ENCODE measurements at places on chromosomes 6 and 20.

DNA sequence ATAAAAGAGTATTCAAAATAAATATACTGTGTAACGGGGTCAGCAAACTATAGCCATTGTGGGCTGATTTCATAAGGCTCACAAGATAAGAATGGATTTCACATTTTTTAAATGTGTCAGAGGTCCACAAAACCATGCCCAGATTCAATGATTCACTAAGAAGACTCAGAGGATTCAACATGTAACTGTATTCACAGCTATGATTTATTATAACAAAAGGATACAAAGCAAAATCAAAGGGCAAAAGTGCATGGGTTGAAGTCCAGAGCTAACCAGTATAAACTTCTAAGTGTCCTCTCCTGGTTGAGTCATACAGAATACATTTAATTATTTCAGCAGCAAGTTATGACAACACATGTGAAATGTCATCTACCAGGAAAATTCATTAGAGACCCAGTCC lies 49.2 kb downstream of the TBC1D32 start:
- no peak for DNase-seq

DNA sequence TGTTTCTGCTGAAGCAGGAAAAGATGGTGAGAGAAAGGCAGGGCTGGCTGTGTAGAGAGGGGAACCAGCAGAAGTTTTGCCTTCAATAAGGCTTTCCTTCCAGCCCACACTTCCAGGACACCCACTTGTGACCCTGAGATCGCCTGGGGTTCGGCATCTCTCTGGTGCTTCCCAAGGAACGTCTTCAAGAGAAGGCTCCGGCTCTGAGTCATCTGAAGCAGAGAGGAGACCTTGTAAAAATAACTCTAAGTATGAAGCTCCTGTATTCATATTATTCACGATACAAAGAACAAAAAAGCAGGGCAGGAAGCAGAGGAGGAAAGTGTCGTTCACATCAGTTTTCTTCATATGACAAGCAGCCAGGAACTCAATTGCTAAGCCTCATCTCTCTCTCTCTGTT lies 95.4 kb upstream of the MRPS10 start:
- no peak for DNase-seq

GRCh38 chr6:90581146-90581545 lies 5.7 kb downstream of the MAP3K7 start:
- no peak for DNase-seq

- DNase-seq = peak; percentile 60
These were observed 76.3 kb downstream of the CDK19 start for GRCh38 chr6:110738899-110739365.

- DNase-seq = peak; percentile 85
These were observed 36.3 kb downstream of the RNF146 start for GRCh38 chr6:127302728-127303660.

DNA sequence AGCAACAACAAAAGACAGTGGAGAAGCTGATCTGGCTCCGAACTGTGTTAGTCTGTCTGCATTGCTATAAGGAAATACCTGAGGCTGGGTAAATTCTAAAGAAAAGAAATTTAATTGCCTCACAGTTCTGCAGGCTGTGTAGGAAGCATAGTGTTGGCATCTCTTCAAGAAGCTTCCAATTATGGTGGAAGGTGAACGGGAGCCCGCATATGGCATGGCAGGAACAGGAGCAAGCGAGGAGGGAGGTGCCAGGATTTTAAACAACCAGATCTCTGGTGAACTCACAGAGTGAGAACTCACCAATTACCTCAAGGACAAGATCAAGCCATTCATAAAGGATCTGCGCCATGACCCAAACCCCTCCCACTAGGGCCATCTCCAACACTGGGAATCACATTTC lies 293.5 kb downstream of the SMOC2 start:
- DNase-seq = no peak

DNA sequence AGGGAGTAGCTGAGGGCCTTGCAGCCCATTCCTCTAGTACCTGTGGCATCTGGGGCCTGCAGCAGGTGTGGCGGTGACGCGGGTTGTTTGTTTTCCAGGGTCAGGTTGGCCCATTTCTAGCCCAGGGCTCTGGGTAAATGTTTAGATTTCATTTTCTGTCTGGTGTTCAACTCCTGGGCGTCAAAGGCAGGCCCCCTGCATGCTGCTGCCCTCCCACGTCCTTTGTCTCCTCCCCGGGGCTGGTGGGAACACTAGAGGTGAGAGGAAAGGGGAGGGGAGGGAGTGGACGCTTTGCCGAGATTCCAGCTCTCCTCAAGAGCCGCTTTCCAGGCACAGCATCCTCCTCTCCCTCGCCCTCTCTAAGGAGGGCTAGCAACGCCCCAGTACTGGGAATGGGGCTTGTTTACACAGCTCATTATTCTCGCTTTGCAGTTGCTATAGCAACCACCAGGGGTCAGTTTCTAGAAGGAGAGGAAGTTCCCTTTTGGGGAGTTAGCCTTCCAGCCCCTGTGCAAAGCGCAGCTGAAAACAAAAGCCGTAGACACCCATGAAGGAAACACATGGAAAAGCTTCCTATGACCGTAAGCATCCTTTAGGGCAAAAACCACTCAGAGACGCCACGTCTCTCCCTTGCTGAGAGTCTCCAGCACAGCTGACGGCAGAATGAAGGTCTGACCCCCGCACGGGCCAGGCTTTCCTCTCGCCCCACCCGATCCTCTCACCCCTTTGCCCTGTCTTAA lies 170.6 kb downstream of the LY86 start:
- peak; percentile 73 for DNase-seq

- DNase-seq = no peak
These were observed 166.3 kb downstream of the MANEA start for GRCh38 chr6:95743591-95743990.

DNA sequence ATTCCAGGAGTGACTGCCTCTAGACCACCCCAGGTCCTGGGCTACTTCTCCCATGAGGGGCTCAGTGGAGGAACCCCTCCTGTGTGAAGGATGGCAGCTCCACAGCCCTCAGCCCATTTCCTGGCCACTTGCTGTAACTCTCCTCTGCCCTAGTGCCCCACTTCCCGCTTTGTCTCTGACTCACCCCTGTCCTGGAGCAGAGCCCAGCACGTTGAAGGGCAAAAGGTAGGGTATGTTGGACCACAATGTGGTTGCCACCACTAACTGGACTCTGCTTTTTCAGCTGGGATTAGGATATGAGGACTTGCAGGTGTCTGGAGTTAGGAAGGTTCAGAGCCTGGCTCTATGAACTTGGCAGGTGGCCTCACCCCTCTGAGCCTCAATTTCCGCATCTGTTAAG lies 2.4 kb downstream of the MYBL2 start:
- no peak for DNase-seq

DNA sequence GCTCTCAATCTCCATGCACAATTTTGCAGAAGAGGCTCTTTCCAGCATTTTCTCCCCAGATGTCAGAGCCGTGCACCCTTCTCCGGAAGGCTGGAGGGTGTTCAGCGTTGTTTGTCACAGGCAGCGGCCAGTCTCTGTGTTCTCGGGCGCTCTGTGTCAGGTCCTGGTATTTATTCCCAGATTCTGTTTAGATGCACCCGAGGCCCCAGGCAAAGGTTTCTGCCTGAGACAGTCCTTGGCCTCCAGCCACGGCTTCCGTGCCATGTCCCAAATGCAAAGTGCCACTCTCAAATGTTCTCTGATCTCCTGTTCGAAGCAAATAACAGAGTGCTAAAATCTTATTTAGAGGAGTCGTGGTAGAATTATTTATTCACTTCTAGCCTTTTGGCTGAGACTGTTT lies 140.3 kb upstream of the AGPAT4 start:
- DNase-seq = no peak

DNA sequence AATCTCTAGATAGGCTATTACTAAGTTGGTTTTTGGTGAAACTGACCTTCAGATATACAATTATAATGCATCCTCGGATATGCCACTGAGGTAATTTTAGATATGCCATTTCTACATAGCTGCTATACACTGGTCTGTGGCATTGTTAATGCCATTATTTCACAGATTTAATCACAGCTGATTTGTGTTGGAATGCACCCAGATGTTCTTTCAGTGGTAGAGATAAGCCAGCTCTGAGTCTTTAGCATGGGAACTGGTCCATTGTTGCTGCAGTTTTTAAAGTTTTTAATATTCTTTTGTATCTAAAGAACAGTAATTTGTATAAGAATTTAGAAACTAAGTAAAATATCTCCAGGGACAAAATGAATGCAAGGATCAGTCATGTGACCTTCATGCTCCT lies 6.8 kb downstream of the TMX4 start:
- DNase-seq = no peak

DNA sequence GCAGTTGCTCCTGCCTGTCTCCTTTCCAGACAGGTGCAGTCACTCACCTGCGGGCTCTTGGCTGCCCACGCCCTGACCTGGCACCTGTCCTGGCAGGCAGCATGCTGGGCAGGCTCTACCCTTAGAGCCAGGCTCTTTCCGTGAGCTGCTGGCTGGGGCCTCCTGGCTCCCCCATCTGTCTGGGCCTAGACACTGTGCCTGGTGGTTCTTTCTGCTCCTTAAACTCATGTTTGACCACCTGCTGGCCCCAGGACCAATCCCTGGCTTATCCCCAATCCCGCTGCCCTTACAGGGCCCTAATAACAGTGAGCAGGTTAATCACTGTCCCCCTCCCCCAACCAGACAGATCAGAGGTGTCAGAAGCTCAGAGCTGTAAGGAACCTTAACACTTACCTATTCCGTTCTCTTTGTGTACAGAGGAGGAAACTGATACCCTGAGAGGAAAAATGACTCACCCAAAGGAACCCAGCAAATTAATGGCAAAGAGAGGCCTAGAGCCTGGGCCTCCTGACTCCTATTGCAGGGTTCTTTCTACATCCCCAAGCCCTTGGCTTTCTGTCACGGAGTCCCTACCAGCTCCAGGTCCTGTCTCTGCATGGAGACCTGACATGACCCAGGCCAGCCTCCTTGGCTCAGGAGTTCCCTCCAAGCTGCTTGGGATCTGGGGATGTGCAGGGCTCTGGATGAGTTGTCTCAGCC lies 54.7 kb downstream of the RAB44 start:
- DNase-seq = no peak

GRCh38 chr20:5829241-5829809 lies 79.1 kb downstream of the SHLD1 start:
- DNase-seq = no peak

GRCh38 chr6:15443119-15443830 lies 197.4 kb downstream of the JARID2 start:
- DNase-seq = no peak

DNA sequence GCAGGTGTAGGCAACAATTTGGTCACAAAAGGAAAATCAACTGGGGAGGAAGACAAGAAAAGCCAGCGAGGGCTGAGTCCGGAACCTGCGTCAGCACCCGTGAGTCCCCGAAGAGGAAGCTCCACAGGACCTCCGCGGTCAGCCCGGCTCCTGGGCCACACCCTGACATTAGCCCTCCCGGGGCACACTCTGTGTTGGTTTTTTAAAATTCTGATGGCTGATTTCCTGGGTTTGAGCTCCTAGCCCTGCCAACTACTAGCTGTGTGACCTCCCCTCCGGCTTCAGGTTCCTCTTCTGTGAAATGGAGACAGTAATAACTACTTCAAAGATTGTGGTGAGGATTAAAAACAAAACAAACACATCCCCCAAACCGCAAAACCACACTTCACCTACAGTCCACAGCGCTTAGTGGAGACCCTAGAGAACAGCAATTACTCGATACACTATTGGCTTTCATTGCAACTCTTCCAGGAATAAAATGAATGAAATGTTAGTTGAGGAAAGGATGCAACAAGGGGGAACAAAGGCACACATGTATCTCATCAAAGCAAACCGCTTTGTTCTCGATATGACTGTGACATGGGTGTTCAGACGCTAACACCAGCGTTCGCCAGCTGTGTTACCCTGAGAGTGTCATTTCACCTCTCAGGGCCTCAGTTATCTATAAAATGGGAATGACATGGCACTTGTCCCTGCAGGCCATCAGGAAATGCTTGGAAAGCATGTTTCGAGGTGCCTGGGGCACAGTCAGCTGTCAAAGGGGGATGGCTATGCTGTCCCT lies 985 bp downstream of the ZBP1 start:
- peak; percentile 69 for DNase-seq

DNA sequence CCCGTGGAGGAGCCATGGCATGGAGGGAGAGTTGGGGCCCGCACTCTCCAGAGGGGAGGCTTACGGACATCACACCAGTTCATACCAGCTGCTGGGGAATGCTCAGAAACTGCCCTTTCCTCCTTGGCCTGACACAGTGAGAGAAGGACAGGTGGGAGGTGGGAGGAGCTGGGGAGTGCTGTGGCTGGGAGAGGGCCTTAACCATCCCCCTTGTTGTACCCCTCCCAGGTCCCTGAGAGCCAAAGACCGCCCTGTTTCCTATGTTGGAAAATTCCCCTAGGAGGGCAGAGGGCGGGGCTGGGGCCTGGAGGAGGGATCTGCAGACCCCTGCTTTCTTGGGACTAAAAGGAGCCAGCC lies 24.1 kb downstream of the FOXP4 start:
- no peak for DNase-seq

GRCh38 chr6:19719691-19720128 lies 117.5 kb upstream of the ID4 start:
- DNase-seq = no peak

DNA sequence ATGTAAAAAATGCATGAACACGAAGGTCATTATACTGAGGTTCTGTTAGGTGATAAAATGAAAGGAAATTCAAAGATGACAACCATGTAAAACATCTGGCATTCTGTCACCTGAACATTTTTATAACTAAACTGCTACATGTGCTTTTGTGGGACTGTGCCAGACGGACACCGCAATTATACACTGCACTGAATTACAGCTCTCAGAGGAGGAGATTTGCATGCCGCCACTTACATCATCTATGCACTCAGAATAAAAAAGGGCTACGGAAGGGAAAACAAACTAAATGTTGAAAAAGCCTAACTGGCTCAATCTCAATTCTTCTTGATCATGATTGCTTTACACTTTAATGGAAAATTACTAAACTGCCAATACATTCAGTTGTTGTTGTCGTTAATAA lies 614.0 kb upstream of the EYS start:
- peak; percentile 42 for DNase-seq

- no peak for DNase-seq
These were observed 327.1 kb downstream of the MAFB start for GRCh38 chr20:40361916-40362315.

DNA sequence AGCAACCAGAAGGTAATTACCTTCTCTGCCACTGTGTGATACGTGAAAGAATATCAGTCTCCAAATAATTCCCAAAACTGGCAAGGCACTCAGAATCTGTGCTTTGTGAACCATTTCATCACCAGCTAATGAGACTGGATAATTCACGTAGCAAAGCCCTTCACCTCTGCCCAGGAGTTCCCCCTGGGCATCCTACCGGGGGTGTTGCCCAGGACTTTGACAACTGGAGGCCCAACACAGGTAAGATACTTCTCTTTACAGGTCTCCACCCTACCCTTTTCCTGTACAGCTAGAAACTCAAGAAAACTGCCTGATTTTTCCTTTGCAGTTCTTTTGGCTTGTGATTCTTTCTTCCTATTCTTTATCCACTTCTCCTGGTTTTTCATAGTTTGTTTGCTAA lies 2.7 kb upstream of the CD24 start:
- no peak for DNase-seq

- peak; percentile 97 for DNase-seq
These were observed 53.7 kb downstream of the JARID2 start for GRCh38 chr6:15299430-15300131.
